ENCODE measurements at places on chromosomes 2 and 18.

DNA sequence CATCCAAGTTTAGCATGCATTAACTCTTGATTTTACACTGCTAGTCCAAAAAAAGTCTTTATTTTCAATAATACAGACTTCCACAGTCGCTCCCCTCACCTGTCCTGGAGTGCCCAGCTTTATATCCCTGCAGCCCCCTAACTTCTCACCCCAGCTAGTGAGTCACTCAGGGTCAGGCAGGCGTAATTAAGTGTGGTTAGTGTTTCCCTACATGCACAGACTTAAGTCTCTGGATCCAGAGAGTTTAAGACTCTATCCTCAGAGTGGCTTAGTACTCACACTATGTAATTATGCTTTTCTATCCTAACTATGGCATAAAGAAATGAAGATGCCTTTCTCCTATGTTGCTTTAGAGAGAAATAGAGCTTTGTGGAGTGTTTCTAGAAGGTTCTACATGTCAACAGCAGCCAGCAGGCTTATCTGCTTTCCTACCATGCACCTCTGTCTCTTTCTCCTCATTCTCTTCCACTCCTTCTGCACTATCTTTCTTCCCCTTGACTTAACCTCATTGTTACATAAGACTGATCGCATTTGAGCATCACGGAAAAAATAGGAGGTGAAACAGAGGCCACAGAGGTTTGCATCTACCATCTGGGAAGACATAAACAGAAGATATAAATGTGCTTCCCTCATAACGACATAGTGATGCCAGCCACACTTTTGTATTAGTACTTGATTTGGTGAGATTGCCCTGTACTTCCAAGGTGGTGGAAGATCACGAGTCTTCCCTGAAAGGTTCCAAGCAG lies 34.4 kb upstream of the PMAIP1 start:
- no peak for DNase-seq

GRCh38 chr2:85083092-85083491 lies 50.1 kb upstream of the TCF7L1 start:
- no peak for DNase-seq

DNA sequence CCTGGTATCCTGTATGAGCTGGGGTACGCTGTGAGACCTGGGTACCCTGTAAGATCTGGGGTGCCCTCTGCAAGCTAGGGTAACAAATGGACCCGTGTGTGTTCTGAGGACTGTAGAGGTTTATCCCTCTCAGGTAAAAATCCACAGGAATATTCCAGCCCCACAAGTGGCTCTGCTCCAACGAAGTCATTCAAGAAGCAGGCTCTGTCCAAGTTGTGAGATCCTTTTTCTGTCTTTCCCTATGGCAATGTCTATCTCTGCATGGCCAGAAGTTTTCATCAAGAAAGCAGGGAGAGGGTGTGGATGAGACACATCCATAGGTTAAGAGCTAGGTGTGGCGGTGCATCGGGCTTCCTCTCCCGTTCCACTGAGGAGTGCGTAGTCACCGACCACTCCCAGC lies 43.0 kb downstream of the PTGR3 start:
- no peak for DNase-seq

GRCh38 chr2:10775021-10775780 lies 37.4 kb downstream of the PDIA6 start:
- no peak for DNase-seq

DNA sequence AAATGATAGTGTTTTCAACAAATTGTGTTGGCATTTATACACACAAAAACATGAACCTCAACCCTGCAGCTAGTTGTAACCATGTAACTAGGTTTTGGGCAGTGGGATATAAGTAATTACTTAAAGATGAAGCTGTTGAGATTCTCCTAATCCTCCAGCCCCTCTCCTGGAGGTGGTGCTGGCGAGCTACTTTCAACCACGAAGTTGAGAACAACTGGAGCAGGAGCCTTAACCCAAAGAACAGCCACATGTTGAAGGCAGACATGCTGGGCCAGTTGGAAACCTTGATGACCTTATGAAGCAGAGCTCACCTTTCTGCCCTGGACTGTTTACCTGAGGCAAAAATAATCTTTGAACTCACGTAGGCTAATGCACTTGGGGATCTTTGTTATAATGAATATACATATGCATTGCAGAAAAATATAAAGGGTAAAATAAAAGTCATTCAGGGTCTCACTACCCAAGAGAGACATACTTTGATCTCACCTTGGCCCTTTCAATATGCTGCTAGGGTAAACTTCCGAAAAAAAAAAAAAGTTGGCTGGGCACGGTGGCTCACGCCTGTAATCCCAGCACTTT lies 89.6 kb upstream of the NPAS2 start:
- DNase-seq: peak; percentile 77
